ENCODE measurements at places on chromosomes 11 and 22. TPM values are rescaled to one million over a fixed set of nuclear protein-coding genes. Genes with fewer than 3 reads are reported as not detected.

The C11orf65 gene
- 0.86 TPM for total RNA-seq

The SLC29A2 gene
- total RNA-seq: 8.5 TPM

The SEC14L3 gene
- not detected for total RNA-seq

The HORMAD2 gene
- not detected for total RNA-seq

The CLDN5 gene
- total RNA-seq: 11.0 TPM

All from myocyte (in vitro differentiated cells).